ENCODE measurements at places on chromosomes 5 and 9. TPM values are rescaled to one million over a fixed set of nuclear protein-coding genes. Genes with fewer than 3 reads are reported as not detected.

Gene ARHGEF39
- 0.17 TPM for total RNA-seq

Gene LCN9
- total RNA-seq: not detected

Gene GARIN3
- total RNA-seq: not detected

Gene ISL1
- total RNA-seq: not detected

Gene ADAMTS6
- total RNA-seq: 47.2 TPM
